ENCODE measurements at places on chromosomes 6 and 20.
A peak's percentile ranks its signal among the peaks of the same experiment; 100 is the strongest.

DNA sequence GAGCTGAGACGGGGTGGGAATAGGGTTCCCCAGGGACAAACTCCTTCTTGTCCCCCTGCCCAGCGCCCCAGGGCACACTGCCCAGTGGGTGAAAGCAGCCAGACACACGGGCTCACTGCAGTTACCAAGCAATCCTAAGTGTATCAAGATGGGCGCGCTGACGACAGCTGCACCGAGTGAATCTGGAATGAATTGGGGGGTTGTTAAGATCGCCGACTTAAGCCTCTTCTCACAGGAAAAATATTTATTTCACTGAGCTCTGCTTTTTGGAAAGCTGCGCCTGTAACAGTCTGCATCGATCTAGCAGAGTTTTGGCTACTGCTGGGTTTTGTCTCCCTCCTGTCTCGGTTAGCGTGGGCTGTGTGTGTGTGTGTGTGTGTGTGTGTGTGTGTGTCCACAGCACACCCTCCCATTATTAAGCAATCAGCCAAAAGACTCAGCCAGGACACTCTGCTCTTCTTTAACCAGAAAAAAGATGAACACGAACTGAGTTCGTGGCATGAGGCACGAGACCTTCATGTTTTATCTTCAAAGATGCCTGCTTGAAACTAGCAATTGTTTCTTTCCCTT, 35.9 kb downstream of the RIPOR3 start:
- DNase-seq, result no peak

DNA sequence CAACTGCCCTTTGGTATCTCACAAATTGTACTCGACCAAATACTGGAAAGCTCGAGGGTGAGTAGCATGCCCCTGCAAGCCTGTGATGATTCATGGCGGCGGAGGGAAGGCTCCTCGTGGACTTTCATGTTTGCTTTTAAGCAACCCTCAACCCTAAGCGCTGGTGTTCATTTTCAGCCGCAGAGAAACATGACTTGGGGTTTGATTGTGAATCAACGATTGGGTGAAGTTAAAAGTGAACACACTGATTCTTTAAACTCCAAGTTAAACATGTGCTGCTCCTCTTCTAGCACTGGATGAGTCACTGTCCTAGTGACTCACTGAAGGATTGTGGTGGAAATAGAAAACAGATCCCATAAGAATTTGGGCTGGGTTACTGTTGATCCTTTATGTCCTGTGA, 8.3 kb downstream of the CD109 start:
- DNase-seq, result peak; percentile 17

- DNase-seq, result no peak
Observed at GRCh38 chr6:130961148-130961547, 101.9 kb downstream of the EPB41L2 start.

- DNase-seq, result no peak
Observed at GRCh38 chr6:132215805-132216204, 185.5 kb downstream of the MOXD1 start.

DNA sequence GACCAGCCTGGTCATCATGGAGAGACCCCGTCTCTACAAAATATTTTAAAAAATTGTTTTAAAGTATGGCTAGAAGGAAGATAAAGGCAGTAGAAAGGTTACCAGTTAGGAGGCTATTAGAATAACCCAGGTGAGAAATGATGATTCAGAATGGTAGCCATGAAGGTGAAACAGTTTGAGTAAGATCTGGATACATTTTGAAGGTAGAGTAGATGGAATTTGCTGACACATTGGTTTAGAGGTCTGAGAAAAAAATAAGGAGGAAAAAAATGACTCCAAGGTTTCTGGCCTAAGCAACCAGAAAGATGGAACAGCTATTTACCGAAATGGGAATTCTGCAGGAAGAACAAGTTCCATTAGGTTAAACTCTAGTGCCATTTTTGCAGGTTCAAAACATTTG, 167.9 kb upstream of the TAB2 start:
- DNase-seq, result no peak

- no peak for DNase-seq
Observed at GRCh38 chr6:151535476-151536187, 41.8 kb downstream of the CCDC170 start.

DNA sequence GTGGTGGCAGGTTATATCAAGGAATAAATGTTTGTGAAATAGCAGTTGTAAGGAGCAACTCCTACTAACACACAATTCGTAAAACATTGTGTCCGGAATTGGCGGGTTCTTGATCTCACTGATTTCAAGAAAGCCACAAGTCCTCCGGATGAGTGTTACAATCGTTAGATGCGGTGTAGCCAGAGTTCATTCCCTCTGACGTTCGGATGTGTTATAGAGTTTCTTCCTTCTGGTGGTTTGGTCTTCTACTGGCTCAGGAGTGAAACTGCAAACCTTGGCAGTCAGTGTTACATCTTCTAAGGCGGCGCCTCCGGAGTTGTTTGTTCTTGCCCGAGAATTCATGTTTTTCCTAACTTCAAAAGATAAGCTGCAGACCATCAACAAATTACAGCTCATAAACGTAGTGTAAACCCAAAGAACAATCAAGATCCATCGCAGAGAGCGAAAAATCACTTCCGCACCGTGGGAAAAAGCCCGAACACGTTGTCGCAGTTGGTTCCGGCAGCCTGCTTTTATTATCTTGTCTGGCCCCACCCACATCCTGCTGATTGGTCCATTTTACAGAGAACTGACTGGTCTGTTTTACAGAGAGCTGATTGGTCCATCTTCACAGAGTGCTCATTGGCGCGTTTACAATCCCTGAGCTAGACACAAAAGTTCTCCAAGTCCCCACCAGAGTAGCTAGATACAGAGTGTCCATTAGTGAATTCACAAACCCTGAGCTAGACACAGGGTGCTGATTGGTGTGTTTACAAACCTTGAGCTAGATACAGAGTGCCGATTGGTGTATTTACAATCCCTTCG, 58.2 kb downstream of the TRIM27 start:
- DNase-seq, result peak; percentile 94

GRCh38 chr6:152954443-152954842, 28.4 kb downstream of the FBXO5 start:
- DNase-seq, result no peak

GRCh38 chr6:75158176-75158575, 47.7 kb downstream of the COL12A1 start:
- DNase-seq, result no peak

- no peak for DNase-seq
Observed at GRCh38 chr6:398065-398464, 6.5 kb downstream of the IRF4 start.

DNA sequence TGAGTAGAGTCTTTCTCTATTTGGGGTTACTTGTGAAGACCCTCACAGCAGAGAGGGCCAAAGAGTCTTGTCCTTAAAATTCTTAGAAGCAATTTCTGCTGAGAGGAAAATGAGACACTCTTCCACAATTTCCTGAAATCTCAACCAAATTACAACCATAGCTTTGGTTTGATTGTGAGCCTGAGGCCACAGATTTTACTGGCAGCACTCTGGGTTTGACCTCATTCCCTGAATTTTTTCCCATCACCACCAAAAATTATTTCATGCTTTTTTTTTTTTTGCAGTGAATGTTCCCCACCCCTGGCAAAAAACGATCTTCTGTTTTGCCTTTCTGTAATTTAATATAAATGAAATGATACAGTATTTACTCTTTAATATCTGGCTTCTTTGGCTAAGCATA, 125.5 kb downstream of the THEMIS start:
- DNase-seq, result no peak

Measured in Kasumi-1 (cell line).